EH (cell line): ENCODE measurements at places on chromosomes 6 and 20.
A peak's percentile ranks its signal among the peaks of the same experiment; 100 is the strongest.

DNA sequence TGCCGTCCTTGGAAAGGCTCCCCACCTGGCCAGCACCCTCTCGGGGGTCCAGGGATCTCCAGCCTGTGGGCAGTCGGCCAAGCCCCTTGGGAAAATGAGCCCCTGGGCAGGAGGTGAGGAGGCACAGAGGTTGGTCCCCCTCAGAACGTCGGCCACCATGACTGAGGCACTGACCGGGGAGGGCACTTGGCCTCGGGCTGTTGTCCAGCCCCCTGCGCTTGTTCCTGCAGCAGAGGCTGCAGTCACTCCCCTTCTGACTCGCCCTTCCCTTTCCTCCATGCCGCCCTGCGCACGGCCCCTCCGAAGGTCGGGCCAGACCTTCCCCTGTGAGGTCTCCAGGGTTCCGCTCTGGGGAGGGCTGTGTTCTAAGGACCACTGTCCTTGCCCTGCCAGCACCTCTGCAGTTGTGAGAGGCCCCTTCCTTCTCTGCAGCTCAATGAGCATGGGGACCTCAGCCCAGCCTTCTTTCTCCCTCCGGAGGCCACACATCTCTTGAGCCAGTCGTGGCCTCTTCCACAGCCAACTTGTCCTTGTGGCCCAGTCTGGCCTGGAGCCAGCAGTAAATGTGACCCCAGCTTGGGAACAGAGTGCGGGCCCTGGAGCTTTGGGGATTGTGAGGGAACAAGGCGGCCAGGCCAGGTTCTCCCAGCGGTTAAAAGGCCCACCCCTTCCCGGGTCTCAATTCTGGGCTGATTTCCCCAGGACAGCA, 195.5 kb downstream of the DLL1 start:
- no peak for DNase-seq

DNA sequence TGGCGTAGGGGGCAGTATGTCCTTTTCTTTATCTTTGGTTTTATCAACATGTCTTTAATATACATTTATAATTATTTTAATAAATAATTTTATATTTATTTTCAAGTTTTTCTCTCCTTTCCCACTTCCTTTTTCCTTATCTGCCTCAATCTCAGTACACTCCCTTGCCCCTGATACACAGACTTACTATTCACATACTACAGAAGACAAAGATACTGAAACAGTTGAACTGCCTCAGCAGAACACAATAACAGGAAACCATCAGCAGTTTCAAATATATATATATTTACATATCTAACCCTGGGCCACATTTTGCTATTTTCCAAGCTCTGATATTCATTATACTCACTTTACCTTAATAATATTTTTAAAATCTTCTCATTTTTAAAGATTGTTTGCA, 19.8 kb downstream of the IBTK start:
- no peak for DNase-seq

DNA sequence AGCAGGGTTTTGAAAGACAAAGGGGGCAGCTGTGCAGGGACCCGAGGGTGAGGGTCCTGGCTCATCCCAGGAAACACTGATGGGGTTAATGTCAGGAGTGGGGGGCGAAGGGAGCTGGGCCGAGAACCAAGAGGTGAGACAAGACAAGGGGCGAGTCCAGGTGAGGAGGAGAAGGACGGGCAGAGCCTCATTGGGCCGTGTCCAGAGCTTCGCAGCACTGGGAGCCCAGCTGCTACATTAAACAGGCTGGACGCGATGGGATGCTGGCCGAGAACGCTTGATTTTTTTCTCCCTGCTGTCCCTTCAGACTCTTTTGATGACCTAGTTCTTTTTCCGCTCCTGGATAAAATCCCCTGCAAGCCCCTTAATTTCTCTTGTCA, 172.8 kb upstream of the SNX9 start:
- DNase-seq: no peak

- no peak for DNase-seq
Observed at GRCh38 chr6:37304766-37305165, 46.8 kb upstream of the TMEM217 start.

DNA sequence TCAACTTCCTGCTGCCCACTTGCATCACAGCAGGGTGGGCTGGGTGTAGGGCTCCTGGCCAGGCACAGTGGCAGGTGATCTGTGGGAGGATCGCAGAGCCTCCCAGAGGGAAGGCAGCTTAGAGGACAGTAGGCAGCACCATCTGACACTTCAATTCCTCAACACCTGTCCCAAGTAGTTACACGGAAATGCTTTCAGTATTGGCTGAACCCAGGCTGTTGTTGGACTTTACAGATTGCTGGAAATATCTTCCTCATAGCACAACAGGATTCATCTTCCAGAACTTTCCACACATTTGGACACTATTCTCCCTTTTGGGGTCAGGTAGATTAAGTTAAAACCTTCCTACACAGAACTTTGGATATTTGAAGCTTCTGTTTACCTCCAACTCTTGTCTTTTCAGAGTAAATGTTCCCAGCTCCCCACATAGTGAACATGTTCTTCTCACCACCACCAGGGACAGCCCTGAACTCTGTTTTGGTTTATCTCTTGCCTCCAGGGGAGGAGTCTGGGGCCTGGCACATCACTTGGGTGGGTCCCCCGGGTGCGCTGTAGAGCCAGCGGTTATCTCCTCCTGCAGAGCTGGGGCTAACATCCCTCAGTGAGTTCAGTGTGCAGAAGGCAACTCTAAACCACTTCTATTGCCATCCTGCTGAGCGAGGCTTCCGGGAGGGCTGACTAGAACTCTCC, 3.5 kb upstream of the SLC22A2 start:
- no peak for DNase-seq

GRCh38 chr6:170039156-170040114, 251.4 kb downstream of the DLL1 start:
- no peak for DNase-seq

- DNase-seq: no peak
Observed at GRCh38 chr6:3956054-3956453, 106.9 kb downstream of the FAM50B start.

DNA sequence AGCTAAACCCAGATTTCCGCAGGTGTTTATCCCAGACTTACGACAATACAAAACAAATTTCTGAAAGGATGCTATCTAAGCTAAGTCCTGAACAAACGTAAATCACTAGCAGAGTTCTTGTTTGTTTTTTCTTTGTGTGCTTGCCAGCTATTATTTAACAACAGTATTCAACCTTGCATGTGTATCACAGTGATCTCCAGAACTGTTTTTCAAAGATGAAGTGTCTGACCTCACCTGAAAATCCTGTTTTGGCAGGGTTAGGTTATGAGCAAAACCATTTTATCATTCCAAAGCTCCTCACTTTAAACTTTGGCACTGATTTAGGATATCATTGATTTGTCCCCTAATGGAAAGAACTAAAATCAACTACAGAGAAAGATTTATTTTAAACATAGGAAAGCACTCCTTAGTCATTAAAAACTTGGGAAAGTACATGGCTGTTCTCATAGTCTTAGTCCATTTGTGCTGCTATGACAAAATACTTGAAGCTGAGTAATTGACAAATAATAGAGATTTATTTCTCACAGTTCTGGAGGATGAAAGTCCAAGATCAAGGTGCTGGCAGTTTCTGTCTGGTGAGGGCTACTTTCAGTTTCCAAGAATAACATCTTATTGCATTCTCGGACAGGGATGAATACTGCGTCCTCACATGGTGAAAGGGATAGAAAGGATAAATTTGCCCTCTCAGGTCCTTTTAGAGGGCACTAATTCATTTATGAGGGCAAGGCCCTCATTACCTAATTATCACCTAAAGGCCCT, 20.8 kb upstream of the BMP5 start:
- DNase-seq: no peak

GRCh38 chr6:52976591-52977035, 18.5 kb downstream of the GSTA4 start:
- DNase-seq: no peak

DNA sequence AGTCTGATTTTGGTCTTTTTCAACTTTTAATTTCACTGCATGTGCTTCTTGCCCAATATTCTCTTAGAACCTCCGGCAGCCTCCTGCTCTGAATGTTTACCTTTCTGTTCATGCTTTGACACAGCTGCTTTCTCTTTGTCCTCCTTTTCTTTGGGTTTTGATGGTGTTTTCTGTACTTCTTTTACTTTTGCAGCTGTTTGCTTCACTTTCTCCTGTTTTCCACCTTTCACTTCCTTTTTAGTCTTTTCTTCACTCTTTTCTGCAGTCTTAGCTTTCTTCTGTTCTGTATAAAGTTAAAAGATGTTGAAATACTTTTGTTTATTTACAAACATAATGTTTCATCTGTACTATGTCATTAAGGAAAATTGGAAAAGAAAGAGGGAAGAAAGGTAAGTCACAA, 133.1 kb downstream of the TRDN start:
- DNase-seq: no peak

DNA sequence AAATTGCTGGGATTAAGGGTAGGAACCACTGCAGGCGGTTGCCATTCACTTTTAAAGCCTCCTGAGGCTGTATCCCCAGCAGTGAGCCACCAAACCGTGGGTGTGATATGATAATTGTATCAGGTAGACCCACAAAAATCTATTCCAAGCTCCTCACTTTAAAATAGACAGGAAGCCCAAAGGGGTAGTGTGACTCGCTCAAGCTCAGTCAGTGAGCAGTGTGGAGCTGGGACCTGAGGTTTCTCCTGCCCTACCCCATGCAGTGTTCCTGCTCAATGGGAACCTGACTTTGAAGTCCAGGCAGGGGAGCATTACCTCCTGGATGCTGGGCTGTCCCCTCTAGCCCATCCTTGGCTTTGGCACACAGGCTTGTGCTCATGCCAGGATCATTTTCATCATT, 14.9 kb upstream of the MAPRE1 start:
- DNase-seq: no peak

DNA sequence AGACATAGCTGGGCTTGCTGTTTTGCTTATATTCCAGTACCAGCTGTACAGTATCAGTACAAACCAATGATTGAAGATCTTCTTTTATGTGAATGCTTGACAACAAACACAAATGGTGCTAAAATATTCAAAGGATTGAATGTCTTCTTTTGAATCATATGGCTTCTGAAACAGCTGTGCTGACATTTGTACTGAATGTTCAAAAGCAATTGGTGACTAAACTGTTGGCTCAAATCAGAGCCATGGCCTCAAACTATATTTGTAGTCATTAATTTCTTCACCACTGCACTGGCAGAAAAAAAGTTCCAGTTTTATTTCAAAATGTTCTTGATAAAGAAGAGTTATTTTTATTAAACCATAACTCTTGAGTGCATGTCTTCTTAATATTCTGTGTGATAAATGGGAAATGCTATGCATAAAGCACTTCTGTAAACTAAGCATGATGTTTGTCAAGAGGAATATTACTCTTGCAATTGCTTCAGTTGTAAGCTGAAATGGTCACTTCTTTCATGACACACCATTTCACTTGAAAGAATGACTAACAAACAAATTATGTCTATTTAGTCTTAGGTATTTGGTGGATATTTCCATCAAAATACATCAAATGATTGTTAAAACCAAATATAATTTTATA, 45.9 kb upstream of the CENPW start:
- DNase-seq: no peak

GRCh38 chr6:166614171-166614583, 12.9 kb downstream of the RPS6KA2 start:
- DNase-seq: no peak

GRCh38 chr6:753486-753885, 60.5 kb upstream of the EXOC2 start:
- peak; percentile 48 for DNase-seq

- peak; percentile 88 for DNase-seq
Observed at GRCh38 chr6:155026022-155026705, 31.0 kb downstream of the TIAM2 start.

- DNase-seq: peak; percentile 41
Observed at GRCh38 chr20:8933381-8933807, 135.5 kb upstream of the PLCB4 start.

DNA sequence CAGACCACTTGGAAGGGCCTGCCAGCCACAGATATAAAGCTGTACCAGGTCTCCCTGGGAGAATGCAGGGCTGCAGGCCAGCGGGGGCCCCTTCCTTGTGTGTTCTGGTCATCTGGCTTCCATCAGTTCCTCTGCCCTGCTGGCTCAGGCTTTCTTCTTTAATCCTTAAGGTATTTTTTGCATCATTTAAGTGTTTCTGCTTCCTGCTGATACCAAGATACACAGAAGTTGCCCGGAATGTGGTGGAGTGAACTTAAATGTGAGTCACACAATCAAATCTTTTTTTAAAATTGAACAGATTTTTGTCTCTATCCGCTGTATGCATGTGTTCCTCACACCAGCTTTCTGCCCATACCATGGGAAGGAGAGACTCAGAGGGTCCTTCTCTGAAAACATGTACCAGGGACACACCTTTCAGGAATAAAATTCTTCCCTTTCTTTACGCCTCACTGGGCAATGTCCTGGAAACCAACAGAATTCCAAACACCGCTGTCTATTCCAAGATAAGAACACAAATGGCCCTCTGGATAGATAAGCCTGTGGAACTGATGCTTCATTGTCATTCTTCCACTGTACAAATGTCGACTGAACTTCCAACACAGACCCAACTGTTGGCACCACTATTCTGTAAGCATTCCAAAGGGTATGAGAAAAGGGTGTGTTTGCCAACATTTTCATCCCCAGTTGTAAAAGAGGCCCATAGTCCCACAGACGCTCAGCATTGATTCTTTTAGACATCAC, 206.2 kb upstream of the MYLIP start:
- peak; percentile 60 for DNase-seq
